ENCODE measurements at places on chromosomes 7 and 10. TPM values are rescaled to one million over a fixed set of nuclear protein-coding genes. Genes with fewer than 3 reads are reported as not detected.

Gene FANK1
- total RNA-seq: 0.38 TPM

Gene TMEM176A
- not detected for total RNA-seq

Gene RINT1
- 25.2 TPM for total RNA-seq

Gene LRRC18
- total RNA-seq: not detected

Gene STEAP4
- total RNA-seq: not detected

Gene STRA8
- not detected for total RNA-seq

Gene LIPJ
- not detected for total RNA-seq

Gene PIP
- total RNA-seq: not detected

Gene PTPRN2
- total RNA-seq: 0.54 TPM

Gene FFAR4
- total RNA-seq: not detected

Data from activated naive CD4-positive, alpha-beta T cell treated with anti-CD3 and anti-CD28 coated beads for 36 hours (primary cell).